Stimulated activated CD8-positive, alpha-beta memory T cell treated with anti-CD3 and anti-CD28 coated beads, Interleukin-15, amount 100 ng/mL, for 4 hours (primary cell): ENCODE measurements at places on chromosomes 2 and 18.
A peak's percentile ranks its signal among the peaks of the same experiment; 100 is the strongest.

DNA sequence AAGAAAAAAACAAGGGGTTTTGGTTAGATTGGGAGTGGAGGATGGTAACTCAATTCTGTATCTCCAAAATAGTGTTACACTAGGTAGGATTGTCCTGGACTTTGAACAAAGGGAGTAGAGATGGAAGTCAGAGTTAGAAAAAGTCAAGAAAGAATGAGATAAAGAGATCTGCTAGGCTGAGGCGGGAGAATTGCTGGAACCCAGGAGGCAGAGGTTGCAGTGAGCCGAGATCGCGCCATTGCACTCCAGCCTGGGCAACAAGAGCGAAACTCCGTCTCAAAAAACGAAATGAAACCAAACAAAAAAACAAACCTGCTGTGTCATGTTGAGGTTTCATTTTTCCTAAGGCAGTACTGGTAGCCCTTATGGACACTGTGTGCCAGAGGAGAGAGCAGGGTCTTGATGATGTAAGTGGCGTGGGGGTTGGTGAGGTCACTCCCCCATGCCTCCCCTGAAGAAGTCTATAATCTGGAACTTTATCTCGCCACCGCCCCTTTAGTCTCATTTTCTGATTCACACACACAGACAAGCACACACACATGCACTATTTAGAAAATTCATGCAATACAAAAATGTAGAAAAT lies 10.5 kb downstream of the DRC1 start:
- no peak for DNase-seq

DNA sequence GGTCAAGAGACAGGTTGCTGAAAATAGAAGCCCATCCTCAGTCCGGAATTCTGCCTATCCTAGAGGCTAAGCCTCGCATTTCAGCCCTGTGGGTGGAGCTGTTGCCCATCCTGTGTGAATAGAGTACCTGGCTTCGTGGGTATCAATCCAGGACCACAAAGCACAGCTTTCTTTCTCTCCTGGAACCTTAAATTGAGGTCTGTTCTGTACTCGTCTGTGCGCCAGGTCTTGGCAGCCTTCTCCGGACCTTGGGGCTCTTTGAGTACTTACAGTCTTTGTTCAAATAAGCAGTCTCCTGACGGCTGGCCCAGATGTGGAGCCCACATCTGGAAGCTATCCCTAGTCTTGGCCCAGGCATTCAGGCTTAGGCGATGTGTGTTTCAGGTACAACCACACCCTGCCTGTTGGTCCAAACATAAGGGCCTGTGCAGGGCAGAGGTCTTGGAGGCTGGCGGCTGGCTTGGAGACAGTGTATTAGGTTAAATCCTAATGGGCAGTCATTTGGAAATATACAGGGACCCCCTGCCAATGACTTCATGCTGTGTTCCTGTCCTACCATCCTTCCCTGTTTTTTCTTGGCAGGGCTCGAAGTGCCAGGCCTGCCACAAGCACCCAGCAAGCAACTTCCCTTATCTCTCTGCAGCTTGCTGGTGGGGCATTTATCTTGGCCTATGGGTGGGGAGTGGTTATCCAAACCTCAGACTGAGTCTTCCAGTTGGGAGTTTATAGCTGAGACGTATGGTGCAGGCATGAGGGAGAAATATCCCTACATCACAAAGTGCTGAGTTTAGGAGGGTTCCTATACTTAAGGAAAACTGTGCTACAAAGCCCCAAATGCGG lies 294.1 kb downstream of the BCL2 start:
- no peak for DNase-seq

DNA sequence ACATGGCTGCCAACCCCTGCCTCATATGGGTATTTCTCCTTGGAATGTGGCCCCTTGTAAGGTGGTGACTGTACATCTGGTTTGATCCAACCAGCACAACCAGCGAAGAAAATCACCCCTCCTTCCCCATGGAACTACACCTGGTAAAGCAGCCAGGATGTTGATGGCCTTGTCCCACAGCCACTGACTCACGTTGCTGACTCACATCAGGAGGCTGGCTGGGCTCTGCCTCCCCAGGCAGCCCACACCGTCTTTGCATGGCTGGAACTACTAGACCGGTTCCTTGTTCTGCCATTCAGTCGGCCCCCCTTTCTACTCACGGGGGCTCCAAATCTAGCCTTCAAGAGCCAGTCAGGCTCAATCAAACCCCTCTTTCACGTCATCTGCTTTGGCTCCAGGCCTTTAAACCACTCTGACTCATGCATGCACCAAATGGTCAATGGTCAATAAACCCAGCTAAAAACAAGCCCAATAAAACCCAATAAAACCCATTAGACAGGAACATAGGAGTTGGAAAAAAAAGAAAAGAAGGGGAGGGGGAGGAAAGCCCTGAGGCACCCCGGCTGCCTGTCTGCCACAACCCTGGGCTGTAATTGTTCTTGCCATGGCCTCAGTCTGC lies 114.8 kb downstream of the PLB1 start:
- peak; percentile 18 for DNase-seq

- DNase-seq = no peak
Measured at GRCh38 chr2:58227171-58227917, 13.8 kb downstream of the FANCL start.

GRCh38 chr2:173323371-173323770 lies 31.3 kb upstream of the CDCA7 start:
- DNase-seq = no peak

DNA sequence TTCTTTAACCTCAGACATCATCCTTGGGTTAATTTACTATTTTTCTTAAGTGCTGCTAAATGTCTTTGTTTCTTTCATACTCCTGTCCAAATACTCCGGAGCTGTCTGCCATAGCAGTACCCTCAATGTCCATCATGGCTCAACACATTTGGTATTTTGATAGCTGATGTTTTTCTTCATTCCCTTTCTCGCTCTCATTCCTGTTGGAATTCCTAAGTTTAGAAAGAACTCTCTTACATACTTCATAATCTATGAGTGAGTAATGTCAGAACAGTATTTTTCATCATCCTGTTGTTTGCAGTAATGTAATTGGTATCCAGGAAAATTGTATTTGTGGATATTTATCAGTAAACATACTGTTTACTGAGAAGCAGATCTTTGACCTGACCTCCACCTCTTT lies 282.9 kb downstream of the PTGR3 start:
- DNase-seq = no peak

DNA sequence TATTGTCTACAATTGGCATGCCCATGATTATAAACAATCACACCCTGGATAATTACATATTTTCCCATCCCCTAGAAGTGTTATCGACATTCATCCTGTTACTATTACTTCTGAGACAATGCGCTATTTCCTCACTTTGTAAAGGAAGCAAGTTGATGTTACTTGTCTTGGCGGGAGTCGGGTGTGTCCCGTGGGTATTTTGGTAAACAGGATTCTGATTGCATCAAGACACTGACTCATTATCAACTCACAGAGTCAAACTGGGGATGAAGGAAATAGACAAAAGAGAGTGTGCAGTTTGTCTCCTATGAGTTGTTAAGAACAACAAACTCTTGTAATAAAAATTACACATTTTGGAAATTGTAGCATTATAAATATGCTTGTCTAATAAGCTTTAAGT lies 142.7 kb downstream of the GALR1 start:
- DNase-seq = no peak
